ENCODE measurements at places on chromosomes 7 and 10.

DNA sequence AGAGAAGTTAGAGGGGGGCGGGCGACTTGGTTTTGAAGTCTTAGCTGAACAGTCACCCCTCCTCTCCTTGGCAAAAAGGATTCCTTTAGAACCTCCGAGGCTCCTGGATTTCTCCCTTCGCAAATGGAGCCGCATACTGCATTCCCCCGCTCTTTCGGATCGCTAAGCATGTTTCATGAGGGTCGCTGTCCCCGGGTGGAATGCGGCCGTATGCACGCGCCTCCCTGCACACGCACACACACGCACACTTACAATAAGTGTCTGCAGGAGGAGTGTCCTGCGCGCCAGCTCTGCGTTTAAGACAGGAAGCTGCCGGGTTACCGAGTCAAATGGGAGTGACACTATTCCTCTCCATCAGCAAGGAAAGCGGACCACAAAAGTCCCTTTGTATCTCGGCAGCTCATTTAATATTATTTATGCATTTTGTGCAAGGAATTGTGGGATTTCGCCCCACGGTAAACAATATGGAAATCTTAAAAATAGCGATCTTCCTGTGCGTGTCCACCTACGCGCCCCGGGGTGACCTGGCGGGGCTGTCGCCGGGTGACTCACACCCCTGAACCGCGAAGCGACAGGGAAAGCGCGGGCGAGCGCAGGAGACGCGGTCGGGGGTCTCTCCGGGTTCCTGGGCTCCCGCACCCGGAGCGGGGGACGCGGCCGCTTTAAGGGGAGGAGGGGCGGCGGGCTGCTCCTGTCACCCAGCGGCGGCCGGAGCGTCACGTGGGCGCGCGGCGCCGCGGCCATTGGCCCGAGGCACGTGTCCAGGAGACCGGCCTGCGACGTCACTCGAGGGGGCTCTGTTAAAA lies 988 bp upstream of the EN2 start:
- no peak for DNase-seq

DNA sequence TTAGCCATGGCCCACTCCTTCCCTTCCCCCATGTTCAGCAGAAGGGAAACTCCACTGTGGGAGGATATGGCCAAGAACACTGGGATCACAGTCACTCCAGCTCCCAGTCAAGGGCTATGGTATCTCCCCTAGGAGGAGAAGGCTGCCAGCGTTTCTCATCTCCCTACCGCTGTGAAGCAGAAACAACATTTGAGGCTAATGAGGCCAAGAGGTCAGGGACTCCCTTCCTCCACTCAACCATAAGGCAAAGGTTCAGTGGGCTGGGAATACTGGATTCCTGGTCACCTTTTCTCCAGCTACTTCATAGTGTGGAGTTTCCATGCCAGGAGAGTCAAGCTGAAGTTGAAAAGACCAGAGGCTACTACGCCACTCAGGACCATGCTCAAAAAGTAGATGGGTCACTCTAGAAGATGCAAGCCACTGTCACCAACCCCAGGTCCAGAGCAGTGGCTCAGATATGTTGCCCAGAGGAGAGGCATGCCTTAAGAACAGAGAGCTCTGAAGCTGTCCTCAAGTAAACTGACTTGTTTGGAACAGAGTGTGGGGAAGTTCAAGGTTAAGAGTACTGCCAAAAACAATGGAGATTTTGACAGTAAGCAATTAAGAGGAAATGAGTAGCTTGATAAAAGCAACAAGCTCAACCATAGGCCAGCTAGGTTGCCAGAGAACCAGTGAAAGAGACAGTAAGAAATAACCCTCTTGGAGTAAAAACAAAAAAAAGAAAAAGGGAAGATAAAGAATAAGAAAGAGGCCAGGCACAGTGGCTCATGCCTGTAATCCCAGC lies 3.8 kb upstream of the TMEM140 start:
- no peak for DNase-seq

DNA sequence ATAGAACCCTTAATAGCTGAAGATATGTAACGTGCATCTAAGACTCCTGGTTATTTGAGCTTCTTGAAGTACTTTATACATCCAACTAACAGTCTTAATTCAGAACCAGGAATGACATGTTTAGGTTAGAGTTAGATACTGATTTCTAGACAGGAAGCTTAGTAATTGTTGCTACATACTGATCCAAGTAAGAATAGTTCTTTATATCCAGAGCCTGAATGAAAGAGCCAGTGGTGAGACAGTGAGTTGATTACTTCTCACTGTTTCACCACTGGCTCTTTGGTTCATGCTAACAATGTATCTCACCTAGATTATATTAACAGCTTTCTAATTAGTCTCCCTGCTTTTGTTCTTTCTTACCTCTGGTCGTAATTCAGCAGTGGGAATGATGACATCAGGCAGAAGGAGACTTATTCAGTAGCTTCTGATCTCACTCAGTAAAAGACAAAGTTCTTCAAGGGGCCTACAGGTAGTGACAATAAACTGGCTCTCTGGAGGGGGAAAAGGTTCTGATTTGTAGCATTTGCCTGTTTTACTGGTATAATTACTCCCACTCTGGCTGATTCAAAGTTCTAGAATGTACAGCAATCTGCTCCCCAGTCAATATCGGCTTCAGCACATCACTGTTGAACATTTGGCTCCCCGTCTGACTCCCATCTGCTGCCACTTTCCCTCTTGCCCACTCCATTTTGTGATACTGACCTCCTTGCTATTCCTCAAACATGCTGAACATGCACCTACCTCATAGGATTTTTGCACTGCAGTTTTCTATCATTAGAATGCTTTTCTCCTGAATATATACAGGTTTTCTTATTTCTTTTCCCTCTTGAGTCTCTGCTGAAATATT lies 29.1 kb downstream of the MCU start:
- no peak for DNase-seq

DNA sequence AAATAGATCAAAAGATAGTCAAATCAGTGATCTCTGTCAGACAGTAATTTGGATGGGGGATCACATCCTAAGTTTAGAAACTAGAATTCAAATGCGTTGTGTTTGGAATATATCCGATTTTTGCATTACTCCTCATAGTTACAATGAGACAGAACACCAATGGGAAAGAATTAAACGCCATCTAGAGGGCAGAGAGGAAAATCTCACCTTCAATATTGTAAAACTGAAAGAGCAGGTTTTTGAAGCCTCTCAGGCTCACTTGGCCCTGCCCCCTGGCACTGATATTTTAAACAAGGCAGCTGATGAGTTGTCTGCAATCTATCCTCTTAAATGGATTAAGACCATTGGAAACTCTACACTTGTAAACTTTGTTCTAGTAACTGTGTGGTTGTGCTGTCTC lies 17.7 kb downstream of the FRG2B start:
- DNase-seq = no peak

DNA sequence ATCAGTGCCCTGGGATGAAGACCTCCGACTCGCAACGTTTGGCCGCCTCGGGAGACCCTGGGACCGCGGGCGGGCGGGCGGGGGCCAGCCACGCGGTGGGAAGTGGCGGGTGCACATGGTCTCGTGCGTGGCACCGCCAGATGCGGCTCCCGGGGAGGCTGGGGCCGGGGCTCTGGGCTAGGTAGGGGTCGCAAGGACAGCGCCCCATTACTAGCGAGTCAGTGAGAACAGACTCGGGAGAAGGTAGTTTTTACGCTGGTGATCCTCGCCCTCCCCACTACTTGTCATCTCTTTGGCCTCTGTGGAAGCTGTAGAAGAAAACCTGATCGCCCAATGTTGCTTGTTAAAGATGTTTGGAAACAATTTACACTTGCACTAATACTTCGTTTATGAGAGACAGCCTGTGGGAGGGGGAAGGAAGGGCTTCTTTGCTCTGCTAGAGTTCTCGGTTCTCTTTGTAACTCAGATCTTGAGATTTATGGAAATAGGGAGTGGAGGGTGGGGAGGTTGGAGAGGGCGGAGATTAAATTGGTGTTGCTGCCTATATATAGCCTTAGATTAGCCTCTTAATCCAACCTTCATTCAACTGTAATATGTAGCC lies 591 bp downstream of the BZW2 start:
- no peak for DNase-seq

DNA sequence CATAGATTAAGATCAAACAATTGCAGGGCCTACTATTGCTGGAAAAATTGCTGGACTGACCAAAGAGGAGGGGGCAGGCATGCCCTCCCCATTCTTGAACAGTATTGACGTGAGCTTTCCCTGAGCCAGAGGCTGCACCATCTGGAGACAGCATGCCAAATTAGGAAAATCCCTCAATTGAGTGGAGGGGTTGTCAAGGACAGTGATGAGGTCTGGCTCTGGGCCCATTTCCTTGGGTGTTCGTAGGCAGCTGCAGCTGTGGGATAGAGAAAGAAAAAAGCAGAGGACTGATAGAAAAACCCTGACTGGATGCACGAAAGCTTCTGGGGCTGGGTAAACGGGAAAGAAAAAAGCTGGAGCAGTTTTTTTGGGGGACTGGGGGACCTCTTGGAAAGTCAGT lies 22.8 kb upstream of the ORC5 start:
- DNase-seq = no peak

Data from GM06990 (cell line).